ENCODE measurements at places on chromosomes 7 and 10. TPM values are rescaled to one million over a fixed set of nuclear protein-coding genes. Genes with fewer than 3 reads are reported as not detected.
A peak's percentile ranks its signal among the peaks of the same experiment; 100 is the strongest.

DNA sequence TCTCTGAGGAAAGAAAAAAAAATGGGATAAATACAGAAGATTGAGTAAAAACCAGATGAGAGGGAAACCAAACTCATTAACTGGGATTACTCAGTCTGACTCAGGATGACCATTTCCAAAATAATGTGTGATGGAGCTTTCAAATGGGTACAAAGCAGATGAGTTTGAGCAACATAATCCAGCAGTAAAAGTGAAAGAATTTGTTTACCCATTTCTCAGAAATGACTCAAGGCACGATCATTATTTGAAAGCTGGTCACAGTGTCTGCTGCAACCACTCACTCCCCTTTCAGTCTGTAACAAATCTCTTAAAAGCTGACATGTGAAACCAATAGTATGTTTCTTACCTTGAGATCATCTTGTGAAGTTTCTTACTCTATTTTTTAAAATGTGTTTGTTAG, 104.7 kb upstream of the KLF14 start:
- no peak for DNase-seq

SPDYE5 gene
- total RNA-seq = 0.86 TPM

CDC14C gene
- not detected for total RNA-seq

CEP55 gene
- not detected for total RNA-seq

GRCh38 chr10:79275431-79275851, 71.8 kb upstream of the PPIF start:
- peak; percentile 74 for DNase-seq

CPXM2 gene
- 1.8 TPM for total RNA-seq

DNA sequence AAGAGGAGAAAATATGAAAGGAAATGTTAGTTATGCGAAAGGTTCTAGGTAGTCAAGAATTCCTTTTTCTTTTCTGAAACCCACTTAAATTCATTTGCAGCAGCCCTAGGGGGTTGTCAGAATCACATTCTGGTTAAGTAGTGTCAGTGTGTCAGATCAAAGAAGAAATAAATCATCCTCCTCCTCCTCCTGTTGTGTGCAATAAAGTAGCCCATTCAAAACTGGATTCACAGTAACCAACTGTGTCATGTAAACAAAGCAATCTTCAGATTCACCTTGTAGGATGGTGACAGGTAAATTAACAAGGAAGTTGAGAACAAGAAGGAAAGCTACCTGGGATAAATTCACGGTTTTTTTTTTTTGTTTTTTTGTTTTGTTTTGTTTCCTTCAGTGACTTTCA, 127.5 kb downstream of the NSUN6 start:
- no peak for DNase-seq

DNA sequence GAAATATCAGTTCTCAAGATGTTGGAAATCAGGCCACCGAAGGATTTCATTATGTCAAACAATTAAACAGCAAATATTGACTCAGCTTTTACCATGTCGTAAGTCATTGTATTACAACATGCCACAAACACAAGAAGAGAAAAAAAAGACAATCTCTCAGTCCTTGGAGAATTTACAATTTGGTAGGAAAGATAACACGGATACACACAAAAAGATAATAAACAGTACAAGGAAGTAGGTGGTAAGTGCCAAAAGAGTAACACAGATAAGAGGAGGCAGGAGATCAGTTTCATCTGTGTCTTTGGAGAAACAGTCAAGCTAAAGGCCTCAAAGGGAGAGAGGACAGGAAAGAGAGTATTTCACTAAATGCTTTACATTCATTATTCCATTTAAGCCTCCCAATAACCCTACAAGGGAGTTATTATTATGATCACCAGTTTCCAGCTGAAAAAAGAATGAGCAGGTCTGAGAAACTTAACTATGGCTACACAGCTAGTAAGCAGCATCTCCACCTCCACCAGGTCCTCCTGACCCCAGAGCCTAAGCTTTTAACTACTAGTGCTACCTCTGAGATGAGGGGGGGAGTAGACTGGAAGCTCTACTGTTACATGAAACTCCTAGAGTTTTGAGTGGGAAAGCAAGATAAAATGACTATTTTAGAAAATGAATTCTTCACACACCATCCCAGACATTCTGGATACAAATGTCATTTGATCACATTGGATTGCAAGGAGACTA, 13.9 kb upstream of the DNAJC1 start:
- no peak for DNase-seq

DNA sequence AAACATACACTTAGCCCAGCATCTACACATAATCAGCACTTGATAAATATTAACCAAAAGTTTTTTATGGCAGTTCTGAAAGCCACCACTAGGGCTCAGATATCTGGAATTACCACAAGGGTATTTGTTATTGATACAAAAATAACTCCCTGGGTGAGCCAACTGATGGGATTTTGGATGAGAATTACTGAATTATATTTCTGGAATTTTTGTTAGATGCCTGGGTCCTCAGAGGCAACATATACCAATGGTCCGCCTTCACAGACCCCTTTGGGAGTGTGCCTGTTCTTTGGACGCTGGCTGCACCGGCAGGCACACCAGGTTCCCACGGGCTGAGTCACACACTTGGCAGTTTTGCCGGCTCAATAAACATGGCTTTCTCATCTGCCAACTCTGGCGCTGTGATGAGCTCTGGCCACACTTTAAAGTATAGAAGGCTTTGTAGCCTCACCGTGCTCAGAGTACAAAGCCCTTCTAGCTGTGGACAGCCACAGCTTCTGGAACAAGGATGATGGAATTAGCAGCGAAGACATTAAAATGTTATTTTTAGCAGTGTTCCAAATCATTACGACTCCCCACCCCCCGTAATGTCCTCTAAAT, 24.5 kb upstream of the EEPD1 start:
- DNase-seq = peak; percentile 87

GRCh38 chr7:80467069-80467468, 44.8 kb downstream of the GNAT3 start:
- DNase-seq = no peak

DNA sequence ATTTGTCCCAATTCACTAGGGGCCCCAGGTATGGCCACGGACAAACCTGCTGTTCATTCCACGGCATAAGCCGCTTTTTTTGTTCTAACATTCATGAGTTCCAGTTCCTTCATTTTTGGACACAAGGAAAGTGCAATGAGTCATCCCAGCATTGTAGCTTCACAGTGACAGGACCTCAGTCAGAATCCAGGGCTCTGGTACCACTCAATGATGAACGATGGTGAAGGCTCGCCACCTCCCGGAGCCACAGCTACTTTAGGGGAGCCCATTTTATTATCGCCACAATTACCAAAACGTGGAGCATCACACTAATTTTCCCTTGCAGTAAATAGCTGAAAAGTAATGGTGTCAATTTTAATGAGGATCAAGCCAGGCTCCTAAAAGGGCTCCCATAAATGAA, 62.9 kb downstream of the FGFR2 start:
- DNase-seq = no peak

GRCh38 chr10:23448802-23449570, 10.1 kb downstream of the OTUD1 start:
- no peak for DNase-seq

- no peak for DNase-seq
Measured at GRCh38 chr10:44335330-44336021, 49.4 kb downstream of the CXCL12 start.

- no peak for DNase-seq
Measured at GRCh38 chr7:43847496-43847895, 21.8 kb downstream of the MRPS24 start.

DNA sequence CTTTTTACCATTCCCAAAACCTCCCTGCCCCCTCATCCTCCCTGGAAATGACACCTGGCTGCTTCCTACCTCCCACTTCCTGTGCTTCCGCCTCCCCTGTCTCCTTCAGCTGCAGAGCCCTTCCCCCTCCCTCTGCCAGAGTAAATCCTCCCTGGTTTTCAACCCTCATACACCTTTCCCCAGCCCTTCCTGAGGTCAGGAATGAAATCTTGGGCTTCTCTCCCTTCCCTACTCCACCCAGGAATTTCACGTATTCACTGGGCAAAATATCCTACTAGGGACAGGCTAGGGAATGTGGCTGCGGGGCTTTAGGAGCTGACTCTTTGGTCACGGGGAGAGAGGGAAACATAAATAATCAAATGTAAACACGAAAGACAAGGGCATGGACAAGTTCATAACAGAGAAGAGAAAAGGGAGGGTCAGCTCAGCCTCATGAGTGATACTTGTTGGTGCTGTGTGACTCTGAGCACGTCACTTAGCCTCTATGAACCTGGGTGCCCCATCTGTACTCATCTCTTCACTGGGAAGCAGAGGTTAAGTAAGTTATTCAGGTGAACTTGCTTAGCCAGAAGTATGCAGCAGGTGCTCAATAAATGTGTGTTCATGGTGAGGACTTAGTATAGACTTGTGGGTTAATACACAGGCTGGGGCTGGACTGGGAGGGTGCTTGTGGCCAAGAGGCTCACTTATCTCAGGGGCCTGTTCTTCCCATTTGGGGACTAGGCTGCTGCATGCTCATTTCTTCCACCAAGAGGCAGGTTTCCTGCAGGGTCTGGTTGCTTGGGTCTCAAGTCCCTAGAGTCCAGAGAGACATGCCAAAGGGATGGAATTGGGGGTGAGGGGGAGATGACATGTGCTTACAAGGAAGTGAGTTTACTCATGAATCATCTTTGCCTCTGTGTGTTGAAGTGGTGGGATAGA, 10.0 kb upstream of the DUSP5 start:
- DNase-seq = no peak

- DNase-seq = no peak
Measured at GRCh38 chr10:50883629-50884028, 1.8 kb downstream of the A1CF start.

DNA sequence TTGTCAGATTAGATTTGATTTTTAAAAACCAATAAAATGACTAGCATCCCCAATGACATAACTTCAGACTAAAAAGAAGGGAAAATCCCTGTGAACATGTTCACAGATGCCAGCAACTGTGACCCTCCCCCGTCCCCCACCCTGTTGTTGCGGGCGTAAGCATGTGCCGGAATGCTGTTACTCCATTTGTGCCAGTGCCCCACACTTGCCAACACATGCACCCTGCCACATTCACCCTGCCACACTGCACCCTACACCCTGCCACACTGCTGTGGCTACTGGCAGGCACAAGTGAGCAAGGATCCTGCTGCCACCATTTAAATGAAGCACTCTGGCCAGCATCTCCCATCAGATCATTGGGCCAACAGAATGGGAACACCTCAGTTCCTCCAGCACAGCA, 540.2 kb downstream of the GRID1 start:
- DNase-seq = no peak

ATOH7 gene
- 2.5 TPM for total RNA-seq

- peak; percentile 54 for DNase-seq
Measured at GRCh38 chr7:139618482-139619366, 95.2 kb downstream of the CLEC2L start.

WDFY4 gene
- total RNA-seq = 9.1 TPM

ZNF488 gene
- 18.7 TPM for total RNA-seq

GRCh38 chr10:8349610-8350249, 295.2 kb downstream of the GATA3 start:
- no peak for DNase-seq

DNA sequence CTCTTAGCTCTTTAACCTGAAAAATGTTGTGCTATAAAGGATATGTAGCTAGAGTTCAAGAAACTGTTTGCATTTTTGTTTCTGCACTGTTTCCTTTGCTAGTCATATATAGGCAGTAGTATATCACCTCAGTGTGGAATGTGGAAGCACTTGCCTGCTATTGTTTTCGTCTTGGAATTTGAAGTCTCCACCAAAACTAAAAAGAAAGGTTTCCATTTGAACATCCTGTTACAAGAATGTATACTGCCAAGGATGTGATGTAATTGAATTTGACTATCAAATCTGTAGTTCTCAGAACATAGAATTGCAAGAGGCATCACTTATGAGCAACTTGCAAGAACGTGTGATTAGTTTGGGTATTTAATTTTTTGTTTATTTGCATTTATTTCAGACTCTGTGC, 51.1 kb upstream of the MEOX2 start:
- no peak for DNase-seq

HOXA9 gene
- not detected for total RNA-seq

DNA sequence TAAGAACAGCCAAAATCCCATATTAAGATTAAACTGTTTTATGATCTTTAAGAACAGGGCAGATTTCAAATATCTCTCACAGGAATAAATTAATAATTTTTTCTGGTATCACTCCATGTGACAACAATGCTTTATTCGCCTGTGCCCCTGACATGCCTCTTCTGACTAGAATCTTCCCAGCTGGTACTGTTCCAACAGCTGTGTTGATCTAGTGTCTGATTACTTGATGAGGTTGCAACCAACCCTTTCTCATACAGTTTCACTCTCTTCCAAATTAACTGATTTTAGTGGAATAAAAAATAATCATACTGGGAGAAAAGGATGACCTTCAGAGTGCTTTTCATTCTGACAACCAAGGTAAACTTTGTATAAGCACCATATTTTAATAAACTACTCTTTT, 151.9 kb downstream of the CHRM2 start:
- no peak for DNase-seq

GRCh38 chr7:149325248-149325647, 63.3 kb downstream of the ZNF783 start:
- no peak for DNase-seq

ANKRD30A gene
- not detected for total RNA-seq

DNA sequence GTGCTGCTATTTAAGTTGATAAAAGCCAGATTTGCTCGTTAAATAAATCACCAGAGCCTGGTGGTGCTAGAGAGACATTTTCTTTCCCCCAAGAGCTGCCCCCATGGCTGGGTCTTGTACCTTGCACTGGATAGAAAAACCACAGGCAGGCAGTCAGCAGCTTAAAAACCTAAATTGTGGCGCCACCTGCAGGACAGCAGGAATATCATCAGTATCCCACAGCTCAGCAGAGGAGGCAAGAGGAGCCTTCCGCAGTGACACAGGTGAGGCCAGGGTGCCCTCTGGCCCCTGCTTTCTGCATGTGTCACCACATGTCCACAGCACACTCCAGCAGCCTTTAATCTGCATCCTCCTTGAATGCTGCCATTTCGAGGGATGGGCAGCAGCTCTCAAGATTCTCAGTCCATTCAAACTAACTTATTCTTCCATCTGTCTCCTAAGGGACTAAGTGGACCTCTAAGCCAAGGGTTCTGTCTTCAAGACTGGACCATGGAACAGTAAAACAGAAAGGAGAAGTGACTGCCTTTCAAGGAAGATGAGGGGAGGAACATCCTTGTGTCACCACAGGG, 4.5 kb upstream of the PLXNA4 start:
- DNase-seq = peak; percentile 78

GRCh38 chr7:8627325-8627724, 193.9 kb downstream of the NXPH1 start:
- no peak for DNase-seq

CACNB2 gene
- total RNA-seq = 56.4 TPM

TAC1 gene
- total RNA-seq = 4.5 TPM

SPDYE6 gene
- not detected for total RNA-seq

- DNase-seq = no peak
Measured at GRCh38 chr10:88190540-88191235, 327.3 kb downstream of the PTEN start.

ANKRD26 gene
- total RNA-seq = 32.5 TPM

- DNase-seq = no peak
Measured at GRCh38 chr10:2053805-2054204, 316.5 kb upstream of the ADARB2 start.

MARVELD1 gene
- total RNA-seq = 4.4 TPM

- DNase-seq = no peak
Measured at GRCh38 chr7:118745927-118746326, 521.4 kb downstream of the ANKRD7 start.

- no peak for DNase-seq
Measured at GRCh38 chr10:30775779-30776591, 146.4 kb upstream of the LYZL2 start.

GRCh38 chr7:43522406-43523156, 60.3 kb upstream of the STK17A start:
- no peak for DNase-seq
